ENCODE measurements at places on chromosomes 4 and X.
A peak's percentile ranks its signal among the peaks of the same experiment; 100 is the strongest.

DNA sequence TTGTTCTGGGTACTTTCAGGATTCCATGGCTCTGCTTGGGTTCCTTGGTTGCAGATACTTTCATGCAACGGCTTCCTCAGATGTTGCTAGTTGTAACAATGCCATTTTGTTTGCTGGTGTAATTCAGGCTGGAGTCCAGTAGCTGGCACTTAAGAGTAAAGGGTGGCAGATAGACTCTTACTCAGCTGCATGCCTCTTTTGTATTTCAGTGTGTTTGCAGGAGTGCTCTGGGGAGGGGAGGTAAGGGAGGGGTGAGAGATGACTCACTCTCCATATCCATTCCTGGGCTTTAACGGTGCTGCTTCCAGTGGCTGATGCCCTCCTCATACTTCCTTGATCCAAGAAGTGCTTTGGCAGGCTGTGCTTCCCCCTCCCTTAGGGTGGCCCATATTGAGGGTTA is 155.2 kb downstream of the ZNF330 start:
- DNase-seq, result no peak

GRCh38 chr4:159017323-159018026 is 85.4 kb upstream of the RAPGEF2 start:
- no peak for DNase-seq

DNA sequence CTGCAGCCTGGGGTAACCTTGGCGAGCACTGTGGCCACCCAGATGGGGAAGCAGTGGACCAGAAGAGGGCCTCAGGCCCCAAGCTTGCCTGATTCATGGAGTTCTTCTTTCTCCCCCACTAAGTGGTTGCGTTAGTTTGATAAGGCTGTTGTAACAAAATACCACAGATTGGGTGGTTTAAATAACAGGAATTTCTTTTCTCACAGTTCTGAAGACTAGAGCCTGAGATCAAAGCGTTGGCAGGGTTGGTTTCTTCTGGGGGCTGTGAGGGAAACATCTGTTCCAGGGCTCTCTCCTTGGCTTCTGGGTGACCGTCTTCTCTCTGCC is 105.7 kb upstream of the GATB start:
- no peak for DNase-seq

- DNase-seq, result no peak
Measured at GRCh38 chr4:133189147-133189517, 40.0 kb downstream of the PCDH10 start.

GRCh38 chr4:42327323-42327722 is 70.0 kb upstream of the SHISA3 start:
- DNase-seq, result no peak

GRCh38 chrX:13473442-13474163 is 95.8 kb upstream of the EGFL6 start:
- no peak for DNase-seq

- no peak for DNase-seq
Measured at GRCh38 chrX:41522081-41522480, 74.9 kb downstream of the NYX start.

GRCh38 chrX:129247642-129248041 is 275.6 kb downstream of the SMARCA1 start:
- no peak for DNase-seq

DNA sequence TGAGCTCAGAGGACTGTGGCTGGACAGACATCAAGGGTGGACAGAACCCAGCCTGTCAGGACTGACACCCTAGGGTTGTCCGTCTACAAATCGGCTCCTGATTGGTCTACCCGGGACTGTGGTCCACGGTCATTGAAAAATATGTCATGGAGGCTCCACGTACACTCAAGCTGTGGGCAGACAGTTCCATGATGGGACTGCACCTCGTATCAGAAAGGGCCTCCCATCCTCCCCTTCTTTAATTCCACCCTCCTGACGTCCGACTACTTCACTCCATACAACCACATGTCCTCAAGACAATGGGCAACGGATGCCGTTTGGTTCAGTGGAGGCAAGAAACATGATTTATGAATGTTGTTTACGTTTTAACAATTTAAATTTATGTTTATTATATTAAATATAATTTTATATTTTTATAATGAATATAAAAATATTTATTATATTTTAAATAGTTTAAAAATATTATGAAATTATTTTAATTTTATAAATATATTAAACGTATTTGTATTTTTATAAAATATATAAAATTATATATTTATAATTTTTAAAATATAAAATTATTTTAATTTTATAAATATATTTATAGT is 58.0 kb upstream of the SHOX start:
- DNase-seq, result no peak

DNA sequence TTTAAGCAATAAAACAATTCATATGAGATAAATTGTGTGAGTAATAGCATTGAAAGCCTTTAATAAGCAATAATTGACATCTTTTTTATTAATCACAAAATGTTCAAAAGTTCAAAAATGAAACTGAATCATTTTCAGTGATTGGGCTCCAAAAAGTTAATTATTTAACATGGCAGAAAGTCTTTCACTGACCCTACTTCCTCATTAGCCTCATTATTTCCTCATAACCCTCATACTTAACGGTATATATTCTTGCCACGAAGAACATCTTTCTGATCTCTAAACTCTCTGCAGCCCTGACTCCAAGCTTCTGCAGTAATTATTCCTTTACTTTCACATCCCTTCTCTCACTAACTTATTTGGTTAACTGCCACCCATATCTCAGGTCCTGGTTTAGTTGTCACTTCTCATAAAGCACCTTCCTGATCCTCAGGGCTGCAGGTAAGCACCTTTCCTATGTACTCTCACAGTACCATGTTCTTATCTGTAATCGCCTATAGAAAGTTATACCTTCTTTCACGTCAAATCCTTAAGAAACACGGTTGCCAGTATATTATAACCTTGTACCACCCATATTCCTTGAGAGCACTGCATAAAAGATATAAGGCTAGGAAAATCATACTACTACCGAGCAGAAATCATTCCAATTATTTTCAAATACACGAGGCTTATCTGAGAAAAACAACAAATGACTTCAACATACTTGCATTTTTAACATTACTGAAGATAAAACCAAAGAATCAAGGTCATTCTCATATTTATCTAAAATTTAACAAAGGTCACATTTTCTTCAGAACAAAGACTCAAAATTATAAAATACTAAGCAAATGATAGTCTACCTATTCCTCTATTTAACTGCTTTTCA is 72.2 kb downstream of the PPP3CA start:
- no peak for DNase-seq

DNA sequence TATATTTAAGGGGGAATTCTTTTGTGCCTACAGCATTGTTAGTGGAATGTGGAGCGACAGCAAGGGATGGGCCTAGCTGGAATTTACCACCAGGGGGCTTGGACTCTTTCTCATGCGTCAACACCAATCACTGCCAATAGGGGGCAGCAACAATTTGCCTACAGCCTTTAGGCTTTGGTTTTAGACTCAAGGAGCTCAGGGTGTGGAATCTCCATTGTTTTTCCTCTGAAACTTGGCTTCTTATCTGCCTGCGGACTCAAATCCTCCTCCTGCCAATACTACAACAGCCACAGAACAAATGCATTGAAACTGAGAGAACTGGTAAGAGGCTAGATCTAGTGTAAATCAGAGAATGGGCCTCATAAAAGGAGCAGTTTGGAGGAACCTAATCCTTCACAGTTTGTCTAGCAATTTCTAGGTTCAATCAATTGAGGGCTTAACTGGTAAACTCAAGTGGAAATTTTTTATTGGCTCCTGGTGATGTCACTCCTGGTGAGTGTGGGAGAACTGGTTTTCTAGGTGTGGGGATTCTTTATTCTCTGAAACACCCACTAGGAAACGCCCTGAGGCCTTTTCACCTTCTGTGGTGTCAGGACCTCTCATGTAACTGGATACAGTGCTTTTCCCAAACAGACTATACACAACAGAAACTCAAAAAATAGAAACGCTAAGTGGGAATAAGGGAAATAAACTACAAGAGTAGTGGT is 27.9 kb upstream of the TMSB4X start:
- DNase-seq, result peak; percentile 53

GRCh38 chr4:128770807-128771206 is 38.7 kb upstream of the JADE1 start:
- no peak for DNase-seq

DNA sequence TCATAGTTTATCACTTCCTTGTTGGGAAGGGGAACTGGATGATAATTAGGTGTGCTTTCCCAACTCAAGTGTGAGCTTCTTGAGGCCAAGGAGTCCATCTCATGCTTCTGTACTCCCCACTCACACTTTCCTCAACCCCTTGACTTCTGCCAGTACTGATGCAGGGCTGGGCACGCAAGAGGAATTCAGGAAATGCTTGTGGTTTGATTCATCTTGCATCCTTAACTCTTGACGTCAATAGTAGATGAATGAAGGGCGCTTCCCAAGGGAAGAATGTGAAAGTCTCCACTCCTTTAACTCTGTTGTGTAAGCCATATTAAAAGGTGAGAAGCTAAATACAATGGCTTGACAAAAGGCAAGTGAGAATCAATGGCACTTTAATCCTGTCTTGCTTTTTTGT is 101.8 kb downstream of the AGTR2 start:
- DNase-seq, result no peak

Measured in breast epithelium (tissue), 4 donors.